ENCODE measurements at places on chromosomes 7 and 10.

DNA sequence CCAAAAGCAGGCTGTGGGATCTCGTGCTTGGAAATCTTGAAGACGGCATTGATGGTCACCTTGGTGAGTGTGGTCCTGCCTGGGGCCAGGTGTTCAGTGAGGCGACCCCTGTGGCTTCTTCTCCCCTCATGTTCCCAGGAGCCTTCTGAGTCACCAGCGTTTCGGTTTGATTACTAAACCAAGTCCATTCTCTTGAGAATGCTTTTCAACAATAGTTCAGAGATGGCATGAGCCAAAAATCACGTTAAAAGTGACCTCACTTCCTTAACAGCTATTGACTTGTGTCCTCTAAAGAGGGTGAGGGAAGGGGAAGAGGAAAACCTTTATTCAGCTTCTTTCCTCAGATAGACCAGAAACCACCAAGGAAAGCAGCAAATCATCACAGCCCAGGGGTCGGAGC, 315.2 kb downstream of the GATA3 start:
- DNase-seq: no peak

GRCh38 chr10:6124666-6125065, 35.8 kb downstream of the RBM17 start:
- DNase-seq: no peak

DNA sequence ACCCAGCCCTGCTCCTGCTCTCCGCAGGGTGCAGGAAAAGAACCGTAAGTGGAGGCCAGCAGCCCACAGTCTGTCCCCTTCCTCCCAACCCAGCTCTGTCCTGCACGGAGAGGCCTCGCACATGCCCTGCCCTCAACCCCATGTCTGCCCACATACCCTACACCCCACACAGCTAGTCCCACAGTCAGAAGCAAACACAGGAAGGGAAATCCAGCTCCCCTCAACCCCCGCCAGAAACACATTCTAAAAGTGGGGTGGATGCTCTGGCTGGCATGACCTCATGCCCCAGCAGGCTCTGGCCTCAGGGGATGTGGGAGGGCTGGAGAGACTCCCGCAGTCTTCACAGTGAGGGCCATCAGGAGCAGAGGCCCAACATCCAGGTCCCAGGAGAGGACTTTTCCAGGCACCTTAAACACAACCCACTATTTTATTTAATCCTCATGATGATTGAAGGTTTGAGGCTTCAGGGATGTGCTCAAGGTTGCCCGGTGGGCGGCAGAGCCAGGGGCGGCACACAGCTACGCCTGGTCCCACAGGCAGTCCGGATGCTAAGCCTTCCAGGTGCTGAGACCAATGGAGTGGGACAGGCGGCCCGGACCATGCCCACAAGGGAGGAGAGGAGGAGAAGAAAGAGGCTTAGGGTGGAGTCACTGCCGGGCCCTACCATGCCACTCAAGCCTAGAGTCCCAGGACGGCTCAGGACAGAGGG, 29.9 kb downstream of the CALML5 start:
- no peak for DNase-seq

DNA sequence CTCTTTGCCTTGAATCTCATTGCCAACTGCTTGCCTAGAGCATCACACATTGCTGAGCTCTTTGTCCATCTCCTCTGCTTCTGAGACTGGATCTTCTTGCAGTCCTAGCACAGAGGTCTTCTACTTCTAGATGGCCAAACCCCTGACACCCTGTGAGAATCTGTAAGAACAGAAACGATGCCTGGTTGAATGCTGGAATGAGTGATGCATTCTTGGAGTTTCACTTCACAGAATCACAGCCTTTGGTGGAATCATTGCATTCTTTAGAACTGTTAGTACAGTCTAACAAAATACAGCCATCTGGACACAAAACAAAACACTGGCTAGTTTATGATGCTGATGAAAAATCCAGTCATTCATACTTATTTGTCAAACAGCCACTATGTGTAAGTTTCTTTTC, 141.7 kb upstream of the ITGB1 start:
- no peak for DNase-seq

- peak; percentile 41 for DNase-seq
Observed at GRCh38 chr7:157432957-157433576, 96.3 kb downstream of the DNAJB6 start.

DNA sequence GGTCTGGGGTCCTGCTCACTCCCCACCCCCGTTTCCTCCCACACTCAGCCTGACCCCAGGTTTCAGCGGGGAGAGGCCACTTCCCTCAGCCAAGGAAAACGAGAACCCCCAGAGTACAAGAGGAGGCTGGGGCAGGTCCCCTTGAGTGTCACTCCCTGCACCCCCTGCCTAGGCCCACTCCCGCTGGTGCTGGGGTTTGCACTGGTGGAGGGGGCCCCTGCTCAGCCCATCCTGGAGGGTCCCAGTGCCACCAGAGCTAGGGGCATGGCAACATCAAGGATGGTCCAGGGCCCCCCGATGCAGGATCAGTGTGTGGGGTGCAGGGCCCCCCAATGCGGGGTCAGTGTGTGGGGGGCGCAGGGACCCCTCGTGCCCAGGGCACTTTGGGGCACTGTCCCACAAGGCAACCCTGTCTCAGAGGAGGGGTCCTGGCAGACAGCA, 70.5 kb upstream of the KCTD7 start:
- no peak for DNase-seq
